T follicular helper cell (primary cell): ENCODE measurements at places on chromosomes 5 and 9.

GRCh38 chr9:134568116-134568515 is 73.5 kb upstream of the COL5A1 start:
- no peak for DNase-seq

DNA sequence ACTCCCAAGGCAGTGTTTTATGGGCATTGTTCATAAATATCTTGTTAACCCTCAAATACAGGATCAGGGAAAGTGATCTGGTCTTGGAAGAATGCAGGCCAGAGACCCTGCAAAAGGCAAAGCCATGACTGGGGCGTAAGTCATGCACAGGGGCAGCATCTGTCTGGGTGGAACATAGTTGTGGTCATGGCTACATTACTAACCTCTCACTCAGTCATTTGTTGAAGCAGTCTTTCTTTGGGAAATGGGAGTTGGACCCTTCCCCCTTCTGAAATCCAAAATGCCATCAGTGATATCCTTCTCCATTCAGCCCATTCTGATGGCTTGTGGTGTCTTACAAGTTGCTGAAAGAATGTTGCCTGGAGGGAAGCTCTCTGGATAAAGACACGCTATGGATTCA is 68.1 kb downstream of the GDNF start:
- DNase-seq = no peak

DNA sequence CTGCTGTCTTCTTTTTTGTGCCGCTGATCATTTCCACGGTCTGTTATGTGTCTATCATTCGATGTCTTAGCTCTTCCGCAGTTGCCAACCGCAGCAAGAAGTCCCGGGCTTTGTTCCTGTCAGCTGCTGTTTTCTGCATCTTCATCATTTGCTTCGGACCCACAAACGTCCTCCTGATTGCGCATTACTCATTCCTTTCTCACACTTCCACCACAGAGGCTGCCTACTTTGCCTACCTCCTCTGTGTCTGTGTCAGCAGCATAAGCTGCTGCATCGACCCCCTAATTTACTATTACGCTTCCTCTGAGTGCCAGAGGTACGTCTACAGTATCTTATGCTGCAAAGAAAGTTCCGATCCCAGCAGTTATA is 17.1 kb downstream of the F2R start:
- peak; percentile 26 for DNase-seq

GRCh38 chr9:97307091-97307490 is 368 bp upstream of the CCDC180 start:
- DNase-seq = no peak

DNA sequence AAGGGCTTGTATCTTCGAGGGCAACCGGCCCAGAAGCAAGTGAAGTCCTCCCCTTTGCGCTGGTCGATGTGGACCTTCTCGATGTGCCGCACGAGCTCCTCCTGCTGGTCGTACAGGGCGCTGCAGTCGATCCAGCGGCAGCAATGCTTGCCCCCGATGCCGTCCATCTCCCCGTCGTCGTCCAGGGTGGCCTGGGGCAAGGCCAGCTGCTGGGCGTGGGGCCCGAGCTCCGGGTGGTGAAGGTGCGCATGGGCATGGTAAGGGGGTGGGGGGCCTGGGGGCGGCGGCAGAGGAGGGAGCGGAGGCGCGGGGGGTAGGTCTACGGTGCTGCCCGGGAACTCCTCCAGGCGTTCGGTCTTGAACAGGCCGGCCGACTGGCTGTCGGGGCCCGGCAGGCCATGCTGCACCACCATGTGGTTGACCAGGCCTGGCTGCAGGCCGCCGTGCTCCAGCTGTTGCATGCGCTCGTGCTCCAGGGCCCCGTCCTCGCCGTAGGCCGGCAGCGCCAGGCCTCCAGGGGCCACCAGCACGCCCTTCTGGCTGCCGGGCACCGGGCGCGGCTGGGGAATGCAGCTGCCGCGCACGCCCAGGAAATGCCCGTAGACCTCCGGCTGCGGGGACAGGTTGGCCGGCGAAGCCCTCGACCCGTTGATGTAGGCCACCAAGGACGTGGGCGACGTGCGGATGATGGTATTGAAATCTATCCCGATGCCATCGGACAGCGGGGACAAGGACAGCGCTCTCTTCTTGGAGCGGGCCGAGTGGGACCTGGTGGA is 181.8 kb downstream of the GLIS3 start:
- DNase-seq = no peak
